ENCODE measurements at places on chromosomes 1 and 21.

- DNase-seq: no peak
Measured at GRCh38 chr1:58754683-58755467, 29.0 kb downstream of the JUN start.

- no peak for DNase-seq
Measured at GRCh38 chr1:245404952-245405351, 250.2 kb downstream of the KIF26B start.

DNA sequence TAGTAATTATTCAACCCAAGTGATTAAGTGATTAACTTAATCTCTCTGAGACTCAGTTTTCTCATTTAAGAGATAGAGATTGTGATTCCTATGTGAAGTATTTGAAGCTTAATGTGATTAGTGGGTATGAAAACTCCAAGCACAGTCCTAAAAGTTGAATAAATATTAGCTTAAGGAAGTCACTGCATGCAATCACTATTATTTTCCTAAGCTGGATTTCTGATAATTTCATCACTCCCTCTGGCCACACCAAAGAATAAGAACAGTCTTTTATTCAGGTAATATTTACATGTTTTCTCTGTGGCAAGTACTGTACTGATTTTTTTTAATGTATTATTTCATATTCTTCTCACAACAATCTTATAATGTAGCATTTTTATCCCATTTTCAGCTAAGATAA is 31.1 kb downstream of the CD55 start:
- no peak for DNase-seq

- DNase-seq: no peak
Measured at GRCh38 chr21:46661211-46661625, 25.7 kb downstream of the PRMT2 start.

GRCh38 chr1:234608911-234609690 is 877 bp downstream of the IRF2BP2 start:
- no peak for DNase-seq

DNA sequence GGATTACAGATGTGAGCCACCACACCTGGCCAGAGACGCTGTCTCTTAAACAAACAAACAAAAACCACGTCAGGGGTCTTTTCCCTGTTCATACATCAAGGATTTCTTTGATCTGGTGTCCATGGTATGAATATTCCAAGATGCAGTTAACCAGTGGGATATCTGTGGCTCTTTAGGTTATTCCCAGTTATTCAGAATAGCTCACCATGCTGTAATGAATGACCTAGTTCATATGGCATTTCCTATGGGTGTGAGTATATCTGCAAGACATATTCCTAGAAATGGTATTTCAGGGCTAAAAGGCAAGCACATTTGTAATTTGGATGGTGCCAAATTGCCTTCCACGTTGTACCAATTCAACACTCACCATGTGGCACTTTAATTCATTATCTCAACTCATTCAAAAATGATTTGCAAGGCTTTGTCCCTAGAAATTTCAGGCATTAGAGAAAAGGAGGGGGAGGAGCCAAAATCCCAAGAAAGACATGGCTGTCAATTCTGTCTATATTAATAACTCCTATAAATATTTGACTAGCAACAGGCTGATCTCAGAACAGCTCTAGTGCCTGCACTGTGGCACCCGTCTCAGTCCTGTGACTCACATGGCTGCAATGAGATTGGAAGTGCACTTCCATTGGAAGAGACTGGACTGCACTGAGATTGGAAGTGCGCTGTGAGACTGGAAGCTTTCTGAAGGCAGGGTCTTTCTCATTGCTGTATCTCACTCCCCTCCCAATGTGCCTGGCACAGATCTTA is 6.0 kb upstream of the STMN1 start:
- DNase-seq: no peak

DNA sequence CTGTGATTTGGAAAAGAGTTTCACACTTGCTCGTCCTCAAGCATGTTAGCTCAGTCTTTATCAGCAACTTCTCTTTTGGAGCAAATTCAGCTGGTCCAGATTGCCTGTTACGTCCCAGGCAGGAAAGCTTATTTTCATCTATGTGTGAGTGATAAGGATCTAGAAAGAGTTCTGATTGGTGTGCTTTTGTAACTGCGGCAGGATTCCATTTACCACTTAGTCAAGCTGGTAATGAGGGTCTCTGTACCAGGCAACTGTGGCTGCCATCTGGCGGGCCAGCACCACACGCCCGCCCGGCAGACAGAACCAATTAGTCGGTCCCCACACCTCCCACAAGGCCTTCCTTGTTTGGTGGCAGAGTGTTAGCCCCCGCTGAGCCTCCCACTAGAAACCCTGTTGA is 21.0 kb downstream of the C1orf87 start:
- no peak for DNase-seq

All from H4 (cell line).